ENCODE measurements at places on chromosomes 13 and 19.

- no peak for DNase-seq
These were observed 41.8 kb downstream of the EFNB2 start for GRCh38 chr13:106493533-106494220.

DNA sequence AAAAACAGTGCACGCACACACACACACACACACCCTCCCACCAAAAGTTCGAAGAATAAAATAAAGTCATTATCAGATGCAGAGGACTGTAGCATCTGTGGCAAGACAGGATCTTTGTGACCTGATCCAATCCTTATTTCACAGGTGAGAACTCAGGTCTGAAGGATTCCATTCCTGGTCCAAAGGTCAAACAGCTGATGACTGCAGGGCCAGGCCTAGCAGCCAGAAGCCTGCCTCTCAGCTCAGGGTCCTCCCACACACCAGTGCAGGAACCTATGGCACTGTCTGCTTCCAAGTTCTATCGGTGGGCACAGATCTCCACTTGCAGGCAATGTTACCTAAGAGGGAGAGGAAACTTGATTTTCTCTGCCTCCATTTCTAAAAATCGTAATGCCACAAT is 57.5 kb downstream of the SERP2 start:
- no peak for DNase-seq

DNA sequence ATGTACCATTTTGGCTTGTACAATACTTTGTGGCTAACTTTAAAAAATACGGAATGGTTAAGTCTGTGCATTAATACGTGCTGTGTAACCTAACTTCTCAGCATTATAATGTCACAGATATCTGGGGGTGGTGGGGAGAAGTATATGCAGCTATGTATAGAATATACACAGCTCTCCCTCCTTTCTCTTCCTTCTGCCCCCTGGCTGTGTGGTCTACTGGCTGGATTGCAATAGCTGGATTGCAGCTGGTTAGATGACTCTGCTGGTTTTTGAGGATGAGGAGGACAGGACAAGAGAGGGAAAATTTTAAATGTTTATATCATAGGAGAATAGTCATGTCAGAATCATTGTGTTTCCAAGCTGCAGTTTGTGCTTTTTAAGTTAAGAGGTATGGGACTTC is 9.7 kb downstream of the RNASEH2B start:
- no peak for DNase-seq

- DNase-seq: no peak
These were observed 55.4 kb upstream of the GTF2F2 start for GRCh38 chr13:45064889-45065288.

GRCh38 chr19:1847684-1848398 is 442 bp downstream of the REXO1 start:
- DNase-seq: no peak

DNA sequence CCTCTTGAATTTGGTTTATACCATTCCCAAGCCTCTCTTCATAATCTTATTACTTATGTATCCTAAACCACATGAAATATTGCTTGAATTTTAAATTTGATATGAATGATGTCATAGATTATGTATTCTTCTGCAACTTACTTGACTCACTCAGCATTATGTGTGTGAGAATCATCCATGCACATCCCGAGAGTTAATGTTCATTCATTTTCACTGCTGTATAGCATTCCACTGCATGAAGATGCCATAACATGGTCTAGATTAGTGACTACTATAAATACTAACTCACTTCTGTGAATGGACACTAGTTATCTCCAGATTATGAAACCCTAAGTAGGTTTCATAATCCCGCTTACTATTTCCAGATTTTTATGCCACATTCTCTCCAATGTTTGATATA is 25.0 kb upstream of the RAP2A start:
- no peak for DNase-seq

DNA sequence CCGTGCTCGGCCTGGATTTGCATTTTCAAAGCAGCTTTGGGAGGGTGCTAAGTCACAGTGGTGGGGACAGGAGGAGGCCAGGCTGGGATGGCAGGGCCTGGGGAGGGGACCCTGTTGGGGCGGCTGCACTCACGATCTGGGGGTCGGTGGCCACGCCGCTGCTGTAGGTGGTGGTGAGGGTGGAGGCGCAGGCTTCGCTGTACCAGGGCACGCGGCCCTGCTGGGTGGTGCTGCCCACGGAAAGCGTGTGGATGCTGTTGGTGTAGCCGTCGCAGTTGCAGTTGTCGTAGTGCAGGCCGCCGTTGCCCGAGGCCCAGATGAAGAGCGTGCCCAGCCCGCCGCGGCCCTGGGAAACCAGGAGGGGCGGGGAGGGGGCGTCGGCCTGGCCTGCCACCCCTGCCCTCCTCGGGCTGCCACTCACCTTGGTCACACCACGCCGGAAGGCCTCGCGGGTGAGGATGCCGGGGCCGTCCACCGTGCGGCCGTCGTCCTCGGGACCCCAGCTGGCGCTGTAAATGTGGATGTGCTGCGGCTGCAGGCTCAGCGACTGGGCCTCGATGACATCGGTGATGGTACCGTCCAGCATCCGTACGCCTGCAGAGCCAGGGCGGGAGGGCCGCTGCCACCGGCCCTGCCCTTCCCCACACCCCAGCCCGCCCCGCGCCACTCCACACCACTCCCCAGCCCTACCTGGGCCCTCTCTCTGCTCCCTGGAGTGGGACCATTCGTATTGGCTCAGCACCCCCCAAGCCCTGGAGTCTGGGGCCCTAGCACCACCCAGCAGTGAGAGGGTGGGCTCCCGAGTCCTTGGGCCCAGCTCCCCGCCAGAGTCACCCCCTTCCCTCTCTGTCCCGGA is 3.2 kb downstream of the PCSK4 start:
- no peak for DNase-seq

- DNase-seq: no peak
These were observed 46.4 kb upstream of the SHKBP1 start for GRCh38 chr19:40530091-40530901.

- DNase-seq: no peak
These were observed 3.9 kb downstream of the SBNO2 start for GRCh38 chr19:1169921-1170885.

GRCh38 chr13:94329277-94329676 is 150.2 kb downstream of the DCT start:
- DNase-seq: no peak

DNA sequence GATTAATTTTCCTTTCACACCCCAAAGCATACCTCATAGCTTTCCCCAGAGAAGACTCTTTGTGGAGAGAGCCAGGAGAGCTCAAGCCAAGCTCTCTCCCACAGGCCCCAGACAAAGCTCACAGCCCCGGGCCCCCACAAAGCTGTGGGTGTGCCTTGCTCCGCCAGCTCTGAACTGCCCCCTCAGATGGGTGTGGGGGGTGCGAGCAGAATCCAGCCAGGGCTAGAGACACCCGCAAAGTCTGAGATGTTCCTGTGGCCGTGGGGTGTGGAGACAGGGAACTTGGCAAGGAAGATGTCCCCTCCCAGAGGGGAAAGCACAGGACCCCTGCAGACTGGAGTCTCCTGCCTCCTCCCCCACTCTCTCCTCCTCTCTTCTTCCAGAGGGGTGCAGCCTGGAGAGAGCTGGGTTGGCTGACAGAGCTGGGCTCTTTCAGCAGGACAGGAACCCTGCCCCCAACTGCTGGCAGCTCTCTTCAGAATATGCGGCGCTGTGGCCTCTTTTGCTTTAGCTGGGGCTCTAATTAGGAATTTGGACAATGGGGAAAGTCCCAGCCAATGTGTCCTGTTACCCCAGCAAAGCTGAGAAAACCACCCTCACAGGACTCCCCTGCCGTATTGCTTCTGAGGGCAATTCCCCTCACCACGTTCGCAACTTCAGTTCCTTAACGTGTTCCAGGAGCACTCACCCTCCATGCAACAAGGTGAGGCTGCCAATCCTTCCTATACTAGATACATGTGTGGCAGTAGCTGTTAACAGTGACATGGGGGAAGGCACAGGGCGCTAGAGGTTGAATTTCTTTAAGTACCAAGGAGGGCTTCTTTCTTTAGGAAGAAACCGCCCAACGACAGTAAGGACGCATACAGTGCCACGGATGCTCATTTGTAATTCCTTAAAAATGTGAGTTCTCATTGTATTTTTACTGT is 170.0 kb downstream of the COL4A1 start:
- no peak for DNase-seq

DNA sequence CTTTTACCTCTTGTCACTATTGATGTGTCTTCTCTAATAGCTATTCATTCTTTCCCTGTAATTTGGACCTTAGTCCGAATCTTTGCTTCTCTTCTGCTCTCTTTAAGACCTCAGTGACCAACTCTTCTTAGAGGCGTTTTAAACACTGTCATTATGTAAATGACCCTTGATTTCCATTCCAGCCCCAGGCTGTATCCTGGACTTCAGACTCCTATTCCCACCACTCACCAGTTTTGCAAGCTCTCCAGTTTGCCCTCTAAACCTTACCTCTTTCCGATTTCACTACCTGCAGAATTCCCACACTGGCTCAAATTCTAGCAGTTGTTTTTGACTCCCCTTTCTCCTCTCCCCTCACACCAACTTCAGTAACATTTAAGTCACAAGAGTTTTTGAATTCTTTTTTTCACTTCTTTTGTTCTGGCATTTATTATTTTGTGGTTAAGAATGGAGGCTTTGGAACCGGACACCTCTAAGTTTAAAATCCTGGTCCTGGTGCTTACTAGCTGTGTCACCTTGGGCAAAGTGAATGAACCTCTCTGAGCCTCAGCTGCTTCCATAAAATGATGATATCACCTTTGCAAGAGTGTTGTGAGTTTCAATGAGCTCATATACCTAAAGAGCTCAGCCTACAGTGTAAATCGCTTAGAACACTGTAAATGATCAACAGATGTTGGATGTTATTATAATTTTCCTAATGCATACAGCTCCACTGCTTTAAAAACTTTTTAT is 13.6 kb upstream of the HMGB1 start:
- no peak for DNase-seq

DNA sequence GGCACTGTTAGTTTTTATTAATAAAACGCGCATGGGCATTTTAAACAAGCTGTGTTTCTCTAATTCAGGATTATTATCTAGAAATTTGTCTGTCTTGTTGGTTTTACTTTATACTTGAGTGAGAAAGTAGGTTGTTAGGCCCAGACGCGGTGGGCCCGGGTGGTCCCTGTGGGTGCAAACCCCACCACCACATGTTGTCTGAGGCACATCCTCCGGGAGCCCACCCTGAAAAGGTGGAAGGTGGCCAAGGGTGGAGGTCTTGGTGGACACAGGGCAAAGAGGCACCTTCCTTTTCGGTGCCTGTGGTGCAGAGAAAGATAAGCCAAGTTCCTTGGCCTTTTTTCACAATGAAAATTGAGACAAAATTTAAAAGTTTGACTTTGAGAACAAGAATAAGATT is 16.6 kb downstream of the ATP4B start:
- no peak for DNase-seq

GRCh38 chr19:13887517-13887916 is 10.6 kb downstream of the NANOS3 start:
- no peak for DNase-seq

- DNase-seq: no peak
These were observed 1.6 kb downstream of the MAP2K7 start for GRCh38 chr19:7905268-7905667.

DNA sequence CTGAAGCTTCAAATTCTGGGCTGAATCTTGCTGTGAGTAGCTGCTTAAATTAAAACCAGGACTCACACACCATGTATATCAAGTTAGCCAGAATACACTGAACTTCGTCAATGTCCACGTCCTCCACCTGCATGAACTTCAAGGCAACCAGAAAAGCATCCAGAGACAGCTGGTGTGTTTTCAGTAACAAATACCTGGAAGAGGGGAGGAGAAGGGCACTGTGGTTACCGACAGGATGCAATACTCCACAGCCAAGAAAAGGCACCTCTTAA is 20.4 kb downstream of the PROZ start:
- DNase-seq: no peak
